RWPE2 (cell line): ENCODE measurements at places on chromosomes 5 and 9.
A peak's percentile ranks its signal among the peaks of the same experiment; 100 is the strongest.

DNA sequence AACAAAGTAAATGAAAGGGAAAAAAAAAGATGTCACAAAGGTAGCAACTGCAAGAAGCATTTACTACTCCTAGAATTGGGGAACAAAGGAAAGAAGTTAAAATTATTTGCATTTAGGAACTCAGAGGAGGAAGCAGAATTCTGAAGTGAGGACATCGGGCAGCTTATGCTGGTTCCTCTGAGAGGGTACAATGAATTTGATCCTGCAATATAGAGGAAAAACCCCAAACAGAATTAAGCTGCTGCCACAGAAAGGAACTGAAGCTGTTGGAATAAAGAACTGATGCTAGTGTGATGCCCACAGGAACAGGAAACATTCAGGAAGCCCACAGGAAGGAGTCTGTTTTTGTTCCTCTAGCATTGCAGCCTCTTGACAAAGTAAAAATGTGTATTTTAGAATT is 22.3 kb upstream of the TBCA start:
- peaks cover 44% of the 10 kb centered on the region for H3K27me3 ChIP-seq
- no peak for DNase-seq
- H3K27ac ChIP-seq = no peak overlapping the region
- H3K4me3 ChIP-seq = no peak overlapping the region
- no peaks in the 10 kb centered on the region for H3K36me3 ChIP-seq
- no peaks in the 10 kb centered on the region for H3K4me1 ChIP-seq

DNA sequence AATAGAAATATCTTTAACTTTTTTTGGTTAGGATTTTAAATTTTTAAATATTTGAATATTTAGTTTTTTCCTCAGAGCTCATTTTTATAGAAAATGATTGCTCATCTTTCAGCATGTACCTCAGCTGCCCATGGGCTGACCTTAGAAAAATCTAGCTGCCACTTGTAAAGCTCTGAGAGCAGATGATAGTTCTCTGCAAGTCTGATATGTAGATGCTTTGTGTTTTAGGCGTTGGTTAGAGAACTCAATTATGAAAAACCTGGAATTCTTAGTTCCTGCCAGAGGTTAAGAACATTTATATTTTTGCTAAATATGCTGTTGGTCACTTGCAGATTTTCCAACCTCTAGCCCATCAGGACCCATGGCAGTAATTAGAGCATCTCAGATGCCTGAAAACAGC is 15.1 kb downstream of the OTULIN start:
- no peaks in the 10 kb centered on the region for H3K27me3 ChIP-seq
- H3K4me1 ChIP-seq = peaks cover 23% of the 10 kb centered on the region
- no peak for DNase-seq
- no peak overlapping the region for H3K4me3 ChIP-seq
- H3K36me3 ChIP-seq = peaks cover 74% of the 10 kb centered on the region

GRCh38 chr5:129049126-129049799 is 45.3 kb upstream of the ISOC1 start:
- H3K4me3 ChIP-seq = no peak overlapping the region
- no peaks in the 10 kb centered on the region for H3K27me3 ChIP-seq
- H3K27ac ChIP-seq = no peak overlapping the region
- no peak for DNase-seq

DNA sequence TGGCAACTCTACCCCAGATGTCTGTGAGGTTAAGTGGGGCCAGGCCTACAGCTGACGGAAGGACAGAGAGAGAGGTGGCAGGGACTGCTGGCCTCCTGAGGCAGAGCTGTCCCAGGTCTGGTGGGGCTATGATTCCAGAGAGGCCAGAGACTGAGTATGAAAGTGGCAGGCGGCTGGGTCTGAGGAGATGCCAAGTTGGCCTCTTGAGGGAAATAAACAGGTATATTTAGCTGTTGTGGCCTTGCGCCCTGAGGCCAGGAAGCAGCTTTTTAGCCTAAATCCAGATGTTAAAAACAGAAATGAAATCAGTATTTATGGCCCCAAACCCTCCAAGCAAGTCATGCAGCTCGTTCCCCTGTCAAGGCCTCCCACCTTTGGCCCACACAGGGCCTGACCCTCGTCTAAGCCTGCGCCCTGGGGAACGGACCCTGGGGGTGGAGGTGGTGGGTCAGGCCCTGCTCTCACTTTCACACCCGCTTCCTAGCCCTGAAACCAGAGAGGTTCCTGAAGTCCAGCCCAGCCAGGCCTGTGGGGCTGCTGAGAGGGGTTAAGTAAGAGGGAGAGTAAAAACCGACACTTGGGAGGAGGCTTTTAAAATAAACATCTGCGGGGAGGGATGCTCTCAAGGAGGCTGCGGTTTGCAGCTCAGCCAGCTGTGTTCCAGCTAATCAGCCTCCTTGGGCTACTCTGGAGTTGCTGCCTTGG is 18.7 kb downstream of the PCDHGC5 start:
- DNase-seq = no peak
- peaks cover 17% of the 10 kb centered on the region for H3K4me1 ChIP-seq
- peak overlapping the region; percentile 88 for H3K27ac ChIP-seq
- no peak overlapping the region for H3K4me3 ChIP-seq
- no peaks in the 10 kb centered on the region for H3K27me3 ChIP-seq

GRCh38 chr5:16975950-16976624 is 40.0 kb upstream of the MYO10 start:
- H3K36me3 ChIP-seq = no peaks in the 10 kb centered on the region
- peak; percentile 11 for DNase-seq
- no peak overlapping the region for H3K27ac ChIP-seq
- no peaks in the 10 kb centered on the region for H3K4me1 ChIP-seq
- no peak overlapping the region for H3K4me3 ChIP-seq
- no peaks in the 10 kb centered on the region for H3K27me3 ChIP-seq

GRCh38 chr5:8320244-8320643 is 451.3 kb downstream of the MTRR start:
- H3K27me3 ChIP-seq = peaks cover 15% of the 10 kb centered on the region
- H3K4me3 ChIP-seq = no peak overlapping the region
- no peak overlapping the region for H3K27ac ChIP-seq
- DNase-seq = no peak
- H3K4me1 ChIP-seq = no peaks in the 10 kb centered on the region

DNA sequence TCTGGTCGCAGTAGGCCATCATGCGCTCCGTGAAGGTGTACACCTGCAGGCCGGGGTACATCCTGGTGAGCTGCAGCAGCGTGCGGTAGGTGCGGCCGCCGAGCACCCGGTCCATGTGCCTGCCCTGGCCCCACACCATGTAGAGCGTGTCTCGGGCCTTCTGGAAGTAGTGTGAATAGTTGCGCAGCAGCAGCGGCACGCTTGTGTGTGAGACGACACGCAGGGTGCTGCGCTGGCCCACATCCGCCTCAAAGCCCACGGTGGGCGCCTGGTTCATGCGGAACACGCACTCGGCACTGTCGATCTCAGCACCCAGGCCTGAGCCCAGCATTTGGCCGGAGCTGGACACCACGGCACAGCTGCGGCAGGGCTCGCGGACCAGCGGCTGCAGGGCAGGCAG is 4.5 kb downstream of the ST6GALNAC4 start:
- H3K27ac ChIP-seq = no peak overlapping the region
- no peak for DNase-seq
- peaks cover 7% of the 10 kb centered on the region for H3K4me1 ChIP-seq
- peaks cover 31% of the 10 kb centered on the region for H3K36me3 ChIP-seq
- H3K27me3 ChIP-seq = no peaks in the 10 kb centered on the region
- H3K4me3 ChIP-seq = no peak overlapping the region

DNA sequence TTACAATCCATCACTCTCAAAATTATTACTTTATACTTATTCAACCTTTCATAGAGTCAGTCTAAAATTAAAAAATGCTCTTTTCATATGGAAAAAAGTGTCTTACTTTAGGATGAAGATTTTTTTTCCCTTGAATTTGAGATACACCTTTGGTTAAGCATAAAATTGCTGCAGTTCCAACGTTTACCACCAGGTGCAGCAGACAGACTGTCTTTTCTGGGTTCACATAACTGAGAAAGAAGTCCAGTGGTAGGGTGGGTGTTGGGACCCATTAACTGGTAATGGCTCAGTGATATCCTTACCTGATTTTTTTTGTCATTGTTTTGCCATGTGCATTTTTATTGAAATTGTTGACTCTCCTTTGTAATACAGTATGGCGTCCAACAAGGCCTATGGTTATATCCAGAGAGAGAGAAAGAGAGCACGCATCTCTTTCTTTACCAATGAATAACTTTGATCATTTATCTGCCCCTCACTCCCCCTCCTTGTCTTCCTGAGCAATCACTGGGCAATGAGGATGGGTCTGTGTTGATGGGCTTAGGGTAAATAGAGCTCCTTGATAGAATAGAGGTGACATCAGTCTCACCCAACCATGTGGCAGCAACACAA is 98.4 kb downstream of the FBXL7 start:
- H3K4me3 ChIP-seq = no peak overlapping the region
- H3K4me1 ChIP-seq = no peaks in the 10 kb centered on the region
- no peak overlapping the region for H3K27ac ChIP-seq
- H3K36me3 ChIP-seq = no peaks in the 10 kb centered on the region
- no peaks in the 10 kb centered on the region for H3K27me3 ChIP-seq

DNA sequence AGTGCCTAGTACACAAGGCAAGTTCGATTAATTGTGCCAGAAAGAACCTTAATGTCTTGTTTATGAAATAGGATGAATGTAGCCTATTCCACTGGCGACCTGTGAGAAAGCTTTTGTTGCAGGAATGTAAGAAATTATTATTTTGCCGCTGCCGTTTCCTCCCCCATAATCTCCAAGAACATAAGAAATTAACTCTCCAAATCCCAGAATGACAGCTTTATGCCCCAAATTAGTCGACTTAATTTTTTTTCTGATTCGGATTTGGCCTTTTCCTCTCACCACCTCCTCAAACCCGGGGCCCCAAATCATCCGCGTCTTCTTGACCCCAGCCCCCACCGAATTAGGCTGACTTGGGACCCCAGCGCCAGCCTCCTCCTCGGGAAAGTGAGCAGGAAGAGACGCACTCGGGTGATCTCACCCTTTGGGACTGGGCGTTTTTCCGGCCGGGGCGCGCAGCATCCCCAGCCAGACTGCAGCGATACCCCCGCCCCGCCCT is 682 bp upstream of the SPTAN1 start:
- H3K4me1 ChIP-seq = peaks cover 29% of the 10 kb centered on the region
- H3K4me3 ChIP-seq = peak overlapping the region; percentile 85
- no peaks in the 10 kb centered on the region for H3K27me3 ChIP-seq
- no peak for DNase-seq
- peak overlapping the region; percentile 75 for H3K27ac ChIP-seq

DNA sequence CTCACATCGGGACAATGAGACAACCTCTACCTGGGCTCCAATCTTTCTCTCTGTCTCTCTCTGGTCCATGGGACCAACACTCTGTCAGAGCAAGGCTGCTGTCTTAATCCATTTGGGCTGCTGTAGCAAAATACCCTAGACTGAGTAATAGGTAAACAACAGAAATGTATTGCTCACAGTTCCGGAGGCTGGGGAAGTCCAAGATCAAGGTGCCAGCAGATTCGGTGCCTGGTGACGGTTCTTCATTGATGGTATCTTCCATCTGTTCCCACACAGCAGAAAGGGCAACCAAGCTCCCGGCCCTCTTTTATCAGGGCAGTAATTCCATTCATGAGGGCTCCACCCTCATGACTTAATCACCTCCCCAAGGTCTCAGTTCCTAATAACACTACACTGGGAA is 61.3 kb upstream of the SPOCK1 start:
- H3K36me3 ChIP-seq = no peaks in the 10 kb centered on the region
- peaks cover 9% of the 10 kb centered on the region for H3K27me3 ChIP-seq
- H3K4me1 ChIP-seq = peaks cover 15% of the 10 kb centered on the region
- no peak overlapping the region for H3K27ac ChIP-seq
- H3K4me3 ChIP-seq = no peak overlapping the region
